Thoracic aorta (tissue), 2 donors: ENCODE measurements at places on chromosomes 5 and 9. TPM values are rescaled to one million over a fixed set of nuclear protein-coding genes. Genes with fewer than 3 reads are reported as not detected.

GRCh38 chr5:125112196-125112595 lies 365.8 kb upstream of the ZNF608 start:
- no peak for DNase-seq

The IL5 gene
- total RNA-seq = not detected

DNA sequence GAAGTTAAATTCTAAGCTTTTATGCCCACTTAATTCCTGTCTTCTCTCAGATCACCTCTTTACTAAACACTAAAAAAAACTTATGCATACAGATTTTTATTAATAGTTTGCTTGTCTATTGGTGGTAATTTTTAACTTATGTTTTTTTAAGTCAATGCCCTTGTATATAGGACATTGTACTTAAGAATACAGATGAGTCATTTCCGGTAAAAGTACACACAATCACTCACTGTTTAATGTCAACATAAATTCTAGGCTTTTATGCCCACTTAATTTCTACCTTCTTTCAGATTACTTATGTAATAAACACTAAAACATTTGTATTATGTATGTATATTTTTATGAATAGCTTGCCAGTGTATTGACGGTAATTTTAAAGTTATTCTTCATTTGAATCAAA lies 872.8 kb upstream of the CDH9 start:
- DNase-seq = no peak

GRCh38 chr5:74312746-74313145 lies 327.8 kb downstream of the ENC1 start:
- no peak for DNase-seq

The MARCOL gene
- total RNA-seq = not detected

DNA sequence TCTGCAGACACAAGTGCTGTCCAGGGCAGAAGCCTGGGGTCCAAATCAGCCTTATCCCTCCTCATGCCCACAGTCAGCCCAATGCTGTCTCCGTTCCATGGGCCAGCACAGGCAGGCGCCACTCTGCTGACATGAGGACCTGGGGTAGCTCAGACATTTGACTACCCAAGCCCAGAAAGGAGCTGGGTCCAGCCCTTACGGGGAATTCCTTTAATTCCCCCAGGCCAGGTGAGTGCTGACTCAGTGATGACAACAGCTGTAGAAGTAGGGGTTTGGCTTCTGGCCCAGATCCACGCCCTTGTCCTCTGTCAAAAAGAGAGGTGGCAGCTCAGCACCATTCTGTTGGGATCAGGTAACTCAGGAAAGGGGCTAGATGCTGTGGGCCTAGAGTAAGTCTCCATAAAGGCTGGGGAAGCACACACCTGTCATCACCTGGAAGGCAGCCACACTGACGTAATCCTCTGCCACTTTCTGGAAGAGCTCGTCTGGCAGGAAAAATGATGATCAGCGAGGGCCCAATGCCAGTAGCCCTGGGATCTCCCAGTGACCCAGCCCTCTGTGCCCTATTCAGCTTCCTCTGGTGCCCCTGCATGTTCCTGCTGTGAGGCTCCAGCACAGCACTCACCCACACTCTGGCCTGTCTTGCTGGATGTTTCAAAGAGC lies 1.9 kb downstream of the RAB24 start:
- DNase-seq = no peak

The MLANA gene
- total RNA-seq = not detected

GRCh38 chr9:2559192-2560152 lies 62.1 kb upstream of the VLDLR start:
- DNase-seq = peak; percentile 36
